ENCODE measurements at places on chromosomes 1 and 21. TPM values are rescaled to one million over a fixed set of nuclear protein-coding genes. Genes with fewer than 3 reads are reported as not detected.

- no peak overlapping the region for H3K4me3 ChIP-seq
- no peak overlapping the region for H3K27ac ChIP-seq
- no peaks in the 10 kb centered on the region for H3K4me1 ChIP-seq
Measured at GRCh38 chr1:87278825-87279535, 49.7 kb upstream of the LMO4 start.

DNA sequence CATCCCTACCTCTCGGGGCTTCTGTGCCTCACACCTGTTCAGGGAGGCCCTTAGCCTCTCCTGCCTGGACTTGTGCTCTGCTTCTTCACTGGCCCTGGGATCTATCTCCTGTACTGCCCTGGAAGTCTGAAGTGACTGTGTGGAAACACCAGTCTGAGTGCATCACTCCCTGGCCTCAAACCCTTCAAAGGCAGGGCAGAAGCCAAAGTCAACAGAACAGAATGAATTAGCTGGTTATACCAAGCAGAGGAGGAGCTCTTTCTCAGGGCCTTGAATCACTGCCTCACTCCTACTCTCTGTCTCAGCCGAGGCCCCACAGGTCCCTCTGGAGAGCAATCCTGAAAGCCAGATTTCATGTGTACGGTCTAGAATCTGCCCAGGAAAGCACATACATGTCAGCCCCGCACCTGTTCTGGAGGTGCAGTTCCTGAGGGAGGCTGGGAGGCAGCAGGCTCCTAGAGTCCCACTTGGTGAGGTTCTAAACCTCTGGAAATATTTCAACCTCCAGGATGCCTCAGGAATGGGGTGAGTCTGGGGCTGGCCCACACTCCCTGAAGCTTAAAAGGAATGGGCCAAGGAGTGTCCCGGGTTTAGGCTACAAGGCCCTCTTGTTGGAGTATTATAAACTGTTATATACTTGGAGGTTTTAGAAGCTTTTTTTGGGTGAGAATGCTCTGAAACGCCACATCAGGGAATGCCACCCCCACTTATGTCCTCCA, 98.3 kb downstream of the ABCA4 start:
- H3K36me3 ChIP-seq = no peaks in the 10 kb centered on the region
- peaks cover 2% of the 10 kb centered on the region for H3K4me1 ChIP-seq
- peaks cover 2% of the 10 kb centered on the region for H3K27me3 ChIP-seq
- H3K27ac ChIP-seq = no peak overlapping the region
- no peak for DNase-seq

DNA sequence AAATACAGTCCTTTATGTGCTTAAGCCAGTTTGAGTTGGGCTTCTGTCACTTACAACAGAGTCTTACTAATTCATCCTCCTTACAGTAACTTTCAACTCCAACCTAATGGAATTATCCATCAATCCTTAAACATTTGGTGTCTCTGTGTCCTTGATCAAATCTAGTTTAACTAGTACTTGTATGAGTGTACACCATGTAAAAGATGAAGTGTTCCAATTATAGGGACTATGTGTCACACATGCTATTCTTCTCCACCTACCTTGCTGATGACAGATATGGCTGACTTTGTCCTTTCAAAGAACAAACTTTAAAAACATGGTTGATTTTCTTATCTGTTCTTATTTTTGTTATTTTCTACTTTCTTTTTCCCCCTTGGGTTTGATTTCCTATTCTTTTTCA, 60.4 kb upstream of the NBPF3 start:
- H3K4me3 ChIP-seq = no peak overlapping the region
- peaks cover 12% of the 10 kb centered on the region for H3K4me1 ChIP-seq
- DNase-seq = no peak
- H3K27ac ChIP-seq = no peak overlapping the region
- peaks cover 13% of the 10 kb centered on the region for H3K27me3 ChIP-seq

DNA sequence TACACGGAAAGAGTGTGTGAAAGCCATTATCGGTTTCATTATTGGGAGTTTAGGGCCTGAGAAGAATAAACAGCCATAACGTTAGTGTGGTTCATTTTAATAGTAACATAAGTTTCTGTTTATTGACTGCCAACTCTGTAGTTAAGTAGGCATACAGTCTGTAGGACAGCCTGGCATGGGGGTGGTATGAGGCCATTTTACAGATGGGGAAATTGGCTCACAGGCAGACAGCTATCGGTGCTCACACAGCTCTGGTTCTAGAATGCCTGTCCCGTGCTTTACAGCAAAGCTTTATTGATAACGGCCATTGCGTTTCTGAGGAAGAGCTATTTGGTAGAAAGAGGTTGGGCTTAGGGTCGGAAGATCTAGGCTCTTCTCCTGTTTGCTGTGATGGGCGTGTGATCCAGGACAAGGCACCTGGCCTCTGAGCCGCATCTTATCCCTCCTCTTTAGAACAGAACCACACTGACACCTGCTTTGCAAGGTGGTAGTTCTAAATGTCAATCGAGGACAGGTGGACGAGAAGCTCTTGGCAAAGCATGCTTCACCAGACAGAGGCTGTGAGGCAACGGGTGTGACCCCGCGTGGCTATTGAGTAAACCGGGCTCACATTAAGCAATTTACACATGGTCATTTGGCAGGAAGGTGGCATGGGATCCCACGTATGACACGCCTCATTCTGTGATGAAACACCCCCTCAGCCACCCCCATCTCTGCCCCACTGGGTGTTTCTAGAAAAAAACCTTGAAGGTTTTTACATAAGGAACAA, 14.9 kb downstream of the ETS2 start:
- no peak overlapping the region for H3K4me3 ChIP-seq
- no peaks in the 10 kb centered on the region for H3K27me3 ChIP-seq
- no peaks in the 10 kb centered on the region for H3K4me1 ChIP-seq
- H3K36me3 ChIP-seq = peaks cover 80% of the 10 kb centered on the region
- no peak for DNase-seq

DNA sequence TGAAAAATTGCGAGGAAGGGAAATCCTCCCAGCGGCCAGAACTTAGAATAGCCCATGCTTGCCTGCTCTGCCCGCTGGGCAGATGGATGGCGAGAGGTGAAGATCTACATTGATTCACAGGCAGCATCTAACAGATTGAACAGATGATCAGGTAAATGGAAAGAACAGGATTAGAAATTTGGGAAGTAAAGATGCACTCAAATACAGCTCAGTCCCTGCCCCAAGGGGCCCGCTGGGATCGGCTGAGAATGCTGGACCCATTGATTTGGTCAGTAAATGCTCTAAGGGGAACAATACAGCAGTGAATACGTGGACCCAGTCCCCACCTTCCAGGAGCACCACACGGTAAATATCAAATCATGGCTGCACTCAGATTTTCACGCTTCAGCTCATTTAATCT, 248.2 kb downstream of the MATN1 start:
- H3K27me3 ChIP-seq = peaks cover 1% of the 10 kb centered on the region
- no peak overlapping the region for H3K4me3 ChIP-seq
- H3K4me1 ChIP-seq = no peaks in the 10 kb centered on the region
- H3K27ac ChIP-seq = no peak overlapping the region
- no peaks in the 10 kb centered on the region for H3K36me3 ChIP-seq
- DNase-seq = no peak

GRCh38 chr1:220922951-220923350, 43.7 kb downstream of the HLX start:
- no peak overlapping the region for H3K4me3 ChIP-seq
- peaks cover 8% of the 10 kb centered on the region for H3K27me3 ChIP-seq
- no peak for DNase-seq
- no peaks in the 10 kb centered on the region for H3K4me1 ChIP-seq
- H3K36me3 ChIP-seq = no peaks in the 10 kb centered on the region

GRCh38 chr1:27601771-27602461, 2.0 kb downstream of the AHDC1 start:
- no peak for DNase-seq
- peak overlapping the region; percentile 74 for H3K4me3 ChIP-seq

DNA sequence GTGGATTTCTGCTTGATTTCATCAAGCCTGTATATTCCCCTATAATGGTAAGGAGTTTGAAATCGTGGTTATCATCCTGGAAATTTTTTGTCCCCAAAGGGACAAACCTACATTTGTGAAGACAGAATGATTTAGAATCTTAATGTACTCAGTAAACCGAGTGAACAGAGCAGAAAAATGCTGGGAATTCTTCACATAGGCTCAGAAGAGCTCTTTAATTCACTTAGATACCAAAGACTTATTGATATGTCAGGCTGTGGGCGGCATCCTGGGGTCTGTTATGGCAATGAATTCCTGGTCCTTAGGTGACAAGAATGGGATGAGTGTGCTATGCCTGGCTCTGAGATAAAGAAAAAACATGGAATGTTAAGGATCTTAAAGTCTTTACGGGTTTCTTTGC, 74.9 kb downstream of the ROR1 start:
- no peaks in the 10 kb centered on the region for H3K4me1 ChIP-seq
- no peak for DNase-seq
- H3K4me3 ChIP-seq = no peak overlapping the region
- no peaks in the 10 kb centered on the region for H3K36me3 ChIP-seq
- H3K27ac ChIP-seq = no peak overlapping the region

GRCh38 chr1:2250721-2251281, 22.7 kb downstream of the SKI start:
- no peak overlapping the region for H3K4me3 ChIP-seq
- H3K4me1 ChIP-seq = peaks cover 62% of the 10 kb centered on the region
- H3K36me3 ChIP-seq = peaks cover 21% of the 10 kb centered on the region
- H3K27ac ChIP-seq = no peak overlapping the region
- no peak for DNase-seq
- H3K27me3 ChIP-seq = no peaks in the 10 kb centered on the region

- no peak overlapping the region for H3K27ac ChIP-seq
- H3K36me3 ChIP-seq = no peaks in the 10 kb centered on the region
- DNase-seq = no peak
- H3K27me3 ChIP-seq = no peaks in the 10 kb centered on the region
- H3K4me3 ChIP-seq = no peak overlapping the region
Measured at GRCh38 chr1:195754874-195755273, 853.4 kb downstream of the KCNT2 start.

GRCh38 chr1:172431204-172431603, 10.7 kb downstream of the C1orf105 start:
- H3K27me3 ChIP-seq = no peaks in the 10 kb centered on the region
- H3K27ac ChIP-seq = peak overlapping the region; percentile 55

DNA sequence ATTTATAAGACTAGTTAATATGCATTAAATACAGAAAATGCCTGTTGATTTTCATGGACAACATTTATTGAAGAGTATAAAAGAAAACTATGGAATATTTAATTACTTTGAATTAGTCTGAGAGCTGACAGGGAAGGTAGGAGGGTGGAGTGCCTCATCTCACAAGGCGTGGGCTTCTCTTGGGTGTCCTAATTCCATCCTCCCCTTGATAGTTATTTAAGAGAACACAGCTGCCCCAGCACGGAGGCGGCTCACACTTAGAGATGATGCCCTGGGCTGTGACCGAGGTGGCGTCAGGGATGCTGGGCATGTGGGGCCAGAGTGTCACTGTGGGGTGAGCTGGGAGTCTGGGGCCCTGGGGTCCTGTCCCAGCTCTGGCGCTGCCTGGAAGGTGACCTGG, 493.0 kb downstream of the PTPRU start:
- no peak for DNase-seq
- no peak overlapping the region for H3K27ac ChIP-seq
- no peaks in the 10 kb centered on the region for H3K36me3 ChIP-seq

DNA sequence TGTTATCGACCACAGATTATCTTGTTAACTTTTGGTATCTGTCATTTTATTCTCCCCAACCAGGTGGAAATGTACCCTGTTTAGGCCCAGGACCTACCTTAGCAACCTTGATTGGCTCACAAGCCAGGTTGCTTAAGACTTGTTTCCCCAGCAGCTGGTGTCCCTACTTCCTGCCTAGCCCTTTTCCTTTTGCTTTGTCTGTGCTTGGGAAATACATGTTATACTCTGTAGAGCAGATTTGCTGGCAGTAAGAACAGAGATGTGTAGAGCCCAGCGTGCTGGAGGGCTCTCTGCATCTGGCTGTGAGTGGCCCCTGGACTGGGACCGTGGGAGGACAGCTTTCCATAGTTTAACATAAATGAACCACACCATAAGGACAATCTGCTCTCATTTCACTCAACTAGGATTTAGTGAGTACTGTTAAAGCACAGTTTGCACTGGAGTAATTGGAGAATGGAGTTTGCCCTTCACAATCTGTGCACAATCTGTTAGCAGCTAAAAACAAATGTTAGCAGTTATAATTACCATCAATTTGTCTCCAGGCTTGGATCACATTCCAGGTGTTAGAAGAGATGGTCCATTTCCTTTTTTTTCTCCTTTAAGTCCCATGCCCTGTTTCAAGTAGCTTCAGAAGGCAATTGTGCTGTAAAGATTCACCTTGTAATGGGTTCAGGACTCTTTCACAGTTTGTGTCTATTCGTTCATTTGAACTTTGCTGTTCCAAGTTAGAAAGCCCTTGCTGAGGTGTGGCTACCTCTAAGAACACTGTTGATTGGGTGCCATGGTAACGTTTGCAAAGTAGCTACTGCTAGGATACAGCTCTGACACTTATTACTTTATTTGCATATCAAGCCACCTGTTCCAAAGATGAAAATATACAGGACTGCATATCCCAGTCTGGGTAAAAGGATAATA, at the start of gene APOBEC4:
Gene APOBEC4 (minus strand): TSS at position 770 of the 915 bp plus-strand sequence. CDS start 4,535 bp downstream, outside the sequence.
- H3K36me3 ChIP-seq = no peaks in the 10 kb centered on the region
- DNase-seq = peak; percentile 25
- peak within 1 kb of the TSS; percentile 92 for H3K27ac ChIP-seq
- H3K4me3 ChIP-seq = peak within 1 kb of the TSS; percentile 31
- no peaks in the 10 kb centered on the region for H3K27me3 ChIP-seq

DNA sequence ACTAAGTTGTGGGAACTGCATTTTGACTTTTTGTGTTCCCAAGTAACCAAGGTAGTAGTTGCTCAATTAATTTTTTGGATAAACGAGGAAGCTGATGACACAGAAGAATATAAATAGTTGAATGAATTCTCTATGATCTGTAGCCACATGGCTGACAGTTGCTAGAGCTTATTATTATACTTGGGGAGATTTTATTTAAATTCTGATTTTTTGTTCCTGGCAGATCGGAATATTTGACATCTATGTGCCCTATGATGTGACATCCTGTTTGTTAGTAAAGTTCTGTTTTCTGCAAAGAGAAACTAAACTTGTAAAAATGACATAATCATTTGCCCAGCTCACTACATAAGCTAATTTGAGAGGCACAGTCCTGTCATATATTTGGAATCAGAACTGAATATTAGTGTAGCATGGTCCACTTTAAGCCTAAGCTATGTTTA, 9.7 kb upstream of the LYST start:
- H3K36me3 ChIP-seq = no peaks in the 10 kb centered on the region
- no peak for DNase-seq
- peak overlapping the region; percentile 4 for H3K4me3 ChIP-seq
- H3K4me1 ChIP-seq = peaks cover 65% of the 10 kb centered on the region
- peak overlapping the region; percentile 56 for H3K27ac ChIP-seq

GRCh38 chr1:189764391-189765320, 713.0 kb downstream of the BRINP3 start:
- H3K36me3 ChIP-seq = no peaks in the 10 kb centered on the region
- H3K27me3 ChIP-seq = no peaks in the 10 kb centered on the region
- no peaks in the 10 kb centered on the region for H3K4me1 ChIP-seq
- DNase-seq = no peak
- H3K27ac ChIP-seq = no peak overlapping the region
- H3K4me3 ChIP-seq = no peak overlapping the region

GRCh38 chr1:208141610-208142192, 102.5 kb downstream of the PLXNA2 start:
- H3K27me3 ChIP-seq = no peaks in the 10 kb centered on the region
- no peak overlapping the region for H3K4me3 ChIP-seq
- no peak for DNase-seq
- H3K4me1 ChIP-seq = no peaks in the 10 kb centered on the region

The C1orf87 gene
- total RNA-seq = not detected

The TDRD5 gene
- not detected for total RNA-seq

The HTR6 gene
- 0.19 TPM for total RNA-seq

The FBXO2 gene
- total RNA-seq = 1.8 TPM

The KRTAP11-1 gene
- not detected for total RNA-seq

The A3GALT2 gene
- total RNA-seq = not detected

The GREM2 gene
- 0.26 TPM for total RNA-seq

The OR2T33 gene
- not detected for total RNA-seq

The SPATA46 gene
- not detected for total RNA-seq

The ZBTB8A gene
- 0.27 TPM for total RNA-seq

The PGLYRP3 gene
- not detected for total RNA-seq

The MORN1 gene
- 6.3 TPM for total RNA-seq
